ENCODE measurements at places on chromosomes 13 and 19.

DNA sequence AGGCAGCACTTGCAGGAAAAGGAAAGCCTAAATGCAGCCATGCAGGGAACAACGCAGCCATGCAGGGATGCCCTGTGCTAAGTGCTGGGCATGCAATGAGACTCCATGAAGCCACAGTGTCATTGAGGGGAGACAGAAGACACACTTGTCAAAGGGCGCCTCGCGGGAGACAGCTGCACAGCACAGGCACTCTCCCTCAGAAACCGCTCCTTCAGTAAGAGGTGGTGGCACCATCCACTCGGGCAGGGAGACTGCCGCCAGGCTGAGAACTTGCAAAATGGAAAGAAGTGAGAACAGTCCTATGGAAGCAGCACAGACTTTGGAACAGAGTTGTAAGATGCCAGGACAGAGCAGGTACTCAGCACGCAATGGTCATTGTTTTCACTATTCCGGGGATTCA lies 51.1 kb downstream of the GGACT start:
- DNase-seq, result no peak

GRCh38 chr13:37446503-37446902 lies 152.1 kb downstream of the POSTN start:
- DNase-seq, result no peak

- DNase-seq, result no peak
These were observed 2660.1 kb upstream of the PCDH20 start for GRCh38 chr13:64075543-64076271.

DNA sequence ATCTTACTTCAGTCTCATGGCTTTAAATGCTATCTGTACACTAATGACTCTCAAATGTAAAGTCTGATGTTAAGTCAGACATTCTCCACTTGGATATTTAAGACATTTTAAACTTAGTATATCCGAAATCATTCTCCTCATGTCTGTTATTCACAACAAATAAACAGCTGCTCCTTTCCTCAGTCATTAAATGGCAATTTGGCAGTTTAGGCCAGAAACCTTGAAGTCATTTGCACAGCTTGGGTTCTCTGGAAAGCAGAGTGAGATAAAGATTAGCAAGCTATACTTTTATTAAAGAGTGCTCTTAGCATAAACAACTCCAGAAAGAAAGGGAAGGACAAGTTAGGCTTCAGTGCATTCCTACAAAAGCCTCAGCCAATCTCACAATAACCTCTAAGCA lies 53.7 kb downstream of the DNAJC15 start:
- no peak for DNase-seq

DNA sequence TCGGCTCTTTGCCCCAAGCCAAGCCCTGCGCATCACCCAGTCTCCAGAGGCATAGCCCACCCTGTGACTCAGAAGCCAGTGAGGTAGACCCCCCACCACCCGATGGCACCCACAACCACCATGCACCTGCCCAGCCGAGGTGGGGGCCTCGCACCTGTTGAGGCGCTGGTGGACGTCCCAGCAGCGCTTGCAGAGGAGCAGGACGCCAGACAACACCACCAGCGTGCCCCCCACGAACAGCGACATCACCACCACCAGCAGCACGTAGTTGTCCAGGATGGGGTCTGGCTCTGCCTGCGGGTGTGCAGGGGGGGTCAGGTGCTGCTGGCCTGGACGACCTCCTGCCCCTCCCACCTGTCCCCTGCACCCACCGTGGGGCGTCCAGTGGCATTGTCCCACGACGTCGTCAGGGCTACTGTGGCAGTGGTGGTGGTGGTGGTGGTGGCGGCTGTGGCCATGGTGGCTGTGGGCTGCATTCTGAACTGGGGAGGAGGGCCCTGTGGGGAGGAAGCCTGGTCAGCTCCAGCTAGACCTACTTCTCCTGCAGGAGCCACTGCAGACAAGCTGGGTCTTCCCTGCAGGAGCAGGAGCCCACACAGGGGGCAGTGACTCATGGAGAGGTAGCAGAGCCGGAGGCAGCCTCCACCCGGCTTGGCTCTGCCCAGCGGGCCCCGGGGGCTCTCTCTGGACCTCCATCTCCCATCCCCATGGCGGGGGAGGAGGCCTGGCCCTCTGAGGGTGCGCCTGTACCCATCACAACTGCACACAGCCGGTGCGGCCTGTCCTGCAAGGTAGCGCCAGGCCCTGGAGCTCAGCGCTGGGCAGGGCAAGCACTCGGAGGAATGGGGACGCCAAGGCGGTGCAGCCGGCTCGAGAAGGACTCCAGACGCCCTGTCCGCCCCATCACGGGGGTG lies 1.9 kb downstream of the CBARP start:
- DNase-seq, result no peak

DNA sequence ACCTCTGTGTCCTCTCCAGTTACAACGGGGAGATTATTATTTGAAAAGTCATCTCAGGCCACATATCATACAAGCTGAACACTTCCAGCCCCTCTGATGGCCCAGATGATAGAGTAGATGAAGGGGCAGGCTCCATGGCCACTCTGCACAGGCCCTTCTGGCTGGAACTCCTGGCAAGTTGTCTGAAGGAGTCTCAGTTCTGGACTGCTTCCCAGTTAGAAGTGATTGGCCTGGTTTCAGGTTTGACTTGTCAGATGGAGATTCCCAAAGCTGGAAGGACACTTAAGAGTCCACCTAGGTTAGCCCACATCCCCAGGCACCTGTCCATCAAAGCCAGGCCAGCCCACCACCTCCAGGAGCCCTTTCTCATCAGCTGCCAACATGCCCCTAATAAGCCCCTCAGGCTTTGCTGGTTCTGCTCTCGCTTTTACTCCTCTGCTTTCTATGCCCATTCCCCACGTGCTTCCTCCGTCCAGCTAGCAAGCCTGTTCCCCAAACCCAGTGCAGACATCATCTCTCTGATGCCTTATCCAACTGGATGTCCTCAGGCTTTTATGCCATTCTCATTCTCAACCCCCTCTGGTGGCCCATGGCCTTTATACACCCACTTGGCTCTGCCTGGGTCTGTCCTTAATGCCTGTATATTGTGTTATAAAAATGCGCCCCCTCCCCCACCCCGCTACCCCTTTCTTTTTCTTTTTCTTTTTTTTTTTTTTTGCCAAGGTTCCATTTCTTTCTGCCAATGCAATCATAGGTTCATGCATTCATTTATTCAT lies 56.5 kb downstream of the HSPH1 start:
- no peak for DNase-seq

GRCh38 chr13:81382246-81382645 lies 1041.3 kb upstream of the SPRY2 start:
- DNase-seq, result no peak

GRCh38 chr13:107370015-107370785 lies 802.3 kb upstream of the ARGLU1 start:
- no peak for DNase-seq

GRCh38 chr13:112583592-112584277 lies 4.2 kb downstream of the TUBGCP3 start:
- DNase-seq, result no peak

- DNase-seq, result peak; percentile 60
These were observed 3.8 kb downstream of the ZC3H4 start for GRCh38 chr19:47109541-47110375.

DNA sequence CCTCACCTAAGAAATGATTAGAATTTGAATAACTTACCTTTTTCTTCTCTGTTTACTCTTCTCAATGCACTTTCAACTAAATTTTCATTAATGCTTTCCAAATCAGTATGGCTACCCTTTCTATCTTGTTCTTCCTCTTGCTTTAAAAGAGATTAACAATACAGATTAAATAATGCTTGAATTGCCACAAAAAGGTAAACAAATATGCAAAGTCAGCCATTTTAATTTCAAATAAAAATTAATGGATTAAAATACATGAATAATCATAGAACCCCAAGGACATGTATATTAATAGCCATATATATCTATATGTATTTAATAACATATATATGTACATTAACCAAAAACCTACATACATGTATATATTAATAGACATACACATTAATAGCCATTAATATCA lies 7.9 kb upstream of the NEK5 start:
- no peak for DNase-seq

DNA sequence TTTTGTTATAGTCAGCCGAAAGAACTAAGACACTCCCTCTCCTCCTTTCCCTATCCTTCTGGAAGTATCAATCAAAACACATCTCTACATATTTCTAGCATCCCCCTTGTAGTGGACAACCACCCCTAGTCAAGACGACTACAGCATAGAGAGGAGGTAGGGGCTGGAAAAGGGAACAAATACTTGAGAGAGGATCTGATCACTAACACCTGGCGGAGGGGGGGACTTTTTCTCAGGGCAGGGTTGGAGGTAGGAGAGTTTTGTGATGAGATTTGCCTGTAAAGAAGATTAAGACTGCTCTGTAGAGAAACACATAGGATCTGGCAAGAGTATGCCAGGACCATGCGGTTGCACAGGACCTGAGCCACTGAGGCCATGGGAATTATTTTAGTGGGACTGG lies 208.1 kb downstream of the SHISA2 start:
- DNase-seq, result no peak

DNA sequence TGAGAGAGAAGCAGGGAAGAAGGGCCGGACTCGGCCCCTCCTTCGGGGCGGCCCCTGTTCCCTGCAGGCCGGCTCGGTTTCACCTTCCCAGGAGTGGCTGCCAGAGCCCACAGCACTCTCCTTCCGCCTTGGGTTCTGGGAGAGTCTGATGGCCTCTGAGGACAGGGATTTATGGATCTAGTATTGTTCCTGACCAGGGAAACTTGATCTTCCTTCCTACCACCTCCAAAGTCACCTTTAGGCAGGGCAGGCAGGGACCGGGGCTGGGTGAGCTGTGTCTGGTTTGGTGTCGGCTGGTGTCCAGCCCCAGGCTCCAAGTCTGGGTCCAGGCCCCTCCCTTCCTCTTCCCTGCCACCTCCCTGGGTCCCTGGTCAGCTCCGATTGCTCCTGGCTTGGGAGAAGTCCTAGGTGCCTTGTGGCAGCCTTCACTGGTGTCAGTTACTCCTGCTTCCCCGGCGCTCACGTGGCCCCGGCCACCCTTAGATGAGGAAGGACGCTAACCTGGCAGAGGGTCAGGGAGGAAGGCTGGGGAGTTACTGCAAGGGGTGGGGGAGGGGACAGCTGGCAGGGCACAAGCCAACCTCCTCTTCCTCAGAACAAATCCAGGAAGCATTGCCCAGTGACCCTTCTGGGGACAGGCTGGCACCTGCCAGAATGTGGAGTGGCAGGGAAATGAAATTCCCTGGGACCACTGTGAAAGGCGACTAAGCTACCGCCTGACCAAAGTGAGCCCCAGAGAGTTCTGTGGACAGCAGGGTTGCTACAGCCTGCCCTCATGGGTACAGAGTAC lies 18.8 kb downstream of the RFX1 start:
- DNase-seq, result no peak
